Stimulated activated CD8-positive, alpha-beta memory T cell treated with anti-CD3 and anti-CD28 coated beads, Interleukin-4, amount 100 ng/mL, for 48 hours (primary cell): ENCODE measurements at places on chromosomes 6 and 20.

GRCh38 chr6:71410681-71411080 is 122.1 kb downstream of the OGFRL1 start:
- DNase-seq = no peak

- DNase-seq = no peak
Observed at GRCh38 chr20:37390891-37391525, 45.1 kb downstream of the SRC start.

DNA sequence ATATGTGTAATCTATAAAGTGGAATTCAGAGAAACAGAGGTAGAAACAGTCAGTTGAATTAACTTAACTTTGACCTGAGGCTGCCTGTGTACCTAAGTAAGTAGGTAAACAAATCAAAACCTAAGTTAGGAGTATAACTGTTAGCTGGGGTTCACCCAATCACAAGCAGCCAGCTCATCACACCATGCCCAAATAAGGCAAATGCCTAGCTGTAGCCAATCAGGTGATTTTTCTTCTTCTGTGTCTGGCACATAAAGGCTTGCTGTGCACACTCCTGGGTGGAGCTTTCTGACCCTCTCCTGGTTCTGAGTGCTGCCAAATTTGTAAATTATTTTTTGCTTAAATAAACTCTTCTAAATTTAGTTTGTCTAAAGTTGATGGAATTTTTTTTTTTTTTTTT is 54.7 kb upstream of the TRIM39 start:
- DNase-seq = no peak

- DNase-seq = no peak
Observed at GRCh38 chr20:51697096-51697826, 70.9 kb downstream of the ATP9A start.

GRCh38 chr6:169811521-169812256 is 60.3 kb downstream of the ERMARD start:
- DNase-seq = no peak
